MCF 10A (cell line): ENCODE measurements at places on chromosomes 3 and 15. TPM values are rescaled to one million over a fixed set of nuclear protein-coding genes. Genes with fewer than 3 reads are reported as not detected.

The OXTR gene
- 0.63 and 1.2 TPM in 2 replicates for total RNA-seq

The GPR62 gene
- total RNA-seq, result not detected in 2 replicates

The COL6A5 gene
- not detected in 2 replicates for total RNA-seq

The SAMD7 gene
- total RNA-seq, result not detected in 2 replicates

The TPRA1 gene
- 47.0 and 57.2 TPM in 2 replicates for total RNA-seq
